ENCODE measurements at places on chromosomes 16 and 17.

DNA sequence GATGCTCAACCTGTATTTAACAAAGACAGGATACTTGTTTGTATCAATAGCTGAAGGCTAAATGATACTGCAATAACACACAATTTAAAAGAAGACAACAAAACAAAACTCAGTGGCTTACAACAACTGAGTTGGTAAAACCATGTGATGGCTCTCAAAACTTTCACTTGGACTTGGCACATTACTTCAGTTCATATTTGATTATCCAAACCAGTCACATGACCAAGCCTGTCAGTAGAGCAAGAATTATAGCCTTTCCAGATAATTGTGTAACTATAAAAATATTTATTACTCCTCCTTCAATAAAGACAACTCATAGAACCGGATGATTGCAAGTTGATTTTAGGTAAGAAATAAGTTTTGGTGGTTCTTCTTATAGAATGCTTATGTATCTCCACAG, 56.8 kb downstream of the NQO1 start:
- DNase-seq = no peak

- no peak for DNase-seq
Measured at GRCh38 chr16:68234188-68235107, 1.5 kb downstream of the ESRP2 start.

- no peak for DNase-seq
Measured at GRCh38 chr16:66508248-66508913, 41.5 kb downstream of the TK2 start.

DNA sequence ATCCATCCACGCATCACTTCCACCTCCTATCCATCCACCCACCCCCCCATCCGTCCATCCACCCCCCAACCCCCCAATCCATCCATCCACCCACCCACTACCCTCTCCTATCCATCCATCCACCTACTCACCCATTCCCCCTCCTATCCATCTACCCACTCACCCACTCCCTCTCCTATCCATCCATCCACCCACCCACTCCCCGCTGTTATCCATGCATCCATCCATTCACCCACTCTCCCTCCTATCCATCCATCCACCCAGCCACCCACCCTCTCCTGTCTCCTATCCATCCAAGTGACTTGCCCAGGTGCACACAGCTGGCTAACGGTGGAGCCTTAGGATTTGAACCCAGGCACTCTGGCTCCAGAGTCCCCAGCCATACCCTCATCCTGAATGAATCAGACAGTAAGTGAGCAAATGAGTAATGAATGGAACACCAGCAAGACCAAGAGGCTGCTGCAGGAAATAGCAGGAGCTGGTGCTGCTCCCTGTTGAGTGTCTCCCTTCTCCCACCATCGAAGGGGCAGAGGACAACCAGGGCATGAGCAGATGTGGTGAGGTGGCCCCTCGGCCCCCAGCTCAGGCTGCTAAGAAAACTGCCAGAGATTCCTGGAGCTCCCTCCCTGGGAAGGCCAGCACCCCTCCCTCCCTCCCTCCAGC, 62.5 kb downstream of the LITAF start:
- no peak for DNase-seq

DNA sequence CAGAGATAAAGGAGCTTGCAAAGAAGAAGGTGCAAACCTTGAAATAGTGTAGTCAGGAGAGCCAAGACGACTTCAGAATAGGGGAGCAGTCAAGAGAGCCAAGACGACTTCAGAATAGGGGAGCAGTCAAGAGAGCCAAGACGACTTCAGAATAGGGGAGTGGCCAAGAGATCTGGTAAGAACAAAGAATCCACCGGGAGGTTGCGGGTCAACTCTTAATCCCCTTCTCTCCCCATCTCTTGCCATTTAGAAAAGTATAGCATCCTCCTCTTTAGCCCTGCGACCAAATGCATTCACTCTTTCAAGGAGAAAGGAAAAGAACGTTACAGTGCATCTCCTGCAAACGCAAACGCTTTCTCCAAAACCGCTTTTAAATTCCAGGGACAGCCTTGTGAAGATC, 713 bp downstream of the KNOP1 start:
- DNase-seq = no peak

DNA sequence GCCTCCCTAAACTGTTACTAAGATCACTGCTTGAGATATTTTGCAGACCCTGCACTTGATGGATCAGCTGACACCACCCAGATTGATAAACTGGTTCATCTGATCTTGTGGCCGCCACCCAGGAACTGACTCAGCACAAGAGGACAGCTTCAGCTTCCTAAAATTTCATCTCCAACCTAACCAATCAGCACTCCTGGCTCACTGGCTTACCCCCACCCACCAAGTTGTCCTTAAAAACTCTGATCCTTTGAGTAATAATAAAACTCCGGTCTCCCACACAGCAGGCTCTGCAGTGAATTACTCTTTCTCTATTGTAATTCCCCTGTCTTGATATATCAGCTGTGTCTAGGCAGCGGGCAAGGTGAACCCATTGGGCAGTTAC, 174.8 kb downstream of the UTP18 start:
- DNase-seq = no peak

- no peak for DNase-seq
Measured at GRCh38 chr17:9223531-9223930, 202.2 kb downstream of the NTN1 start.

GRCh38 chr17:21171309-21171922, 42.5 kb downstream of the TMEM11 start:
- no peak for DNase-seq

DNA sequence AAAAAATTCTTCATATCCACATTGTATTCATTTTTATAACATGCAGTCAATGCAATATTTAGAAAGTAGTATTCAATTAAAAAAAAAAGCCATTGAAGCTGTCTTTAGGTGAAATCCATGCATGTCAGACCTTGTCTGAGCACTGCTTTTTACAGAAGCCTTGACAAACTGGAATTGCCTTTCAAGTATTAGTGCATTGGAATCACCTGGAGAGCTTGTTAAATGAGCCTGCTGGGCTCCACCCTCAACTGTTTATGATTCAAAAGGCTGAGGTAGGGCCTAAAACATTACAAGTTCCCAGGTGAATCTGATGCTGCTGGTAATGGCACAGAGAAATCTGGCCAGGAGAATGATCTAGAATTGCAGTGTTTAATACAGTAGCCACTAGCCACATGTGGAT, 85.8 kb downstream of the HIC1 start:
- DNase-seq = no peak

GRCh38 chr17:75849279-75849646, 5.1 kb upstream of the UNC13D start:
- no peak for DNase-seq

- no peak for DNase-seq
Measured at GRCh38 chr17:18111330-18111971, 2.9 kb downstream of the MYO15A start.

DNA sequence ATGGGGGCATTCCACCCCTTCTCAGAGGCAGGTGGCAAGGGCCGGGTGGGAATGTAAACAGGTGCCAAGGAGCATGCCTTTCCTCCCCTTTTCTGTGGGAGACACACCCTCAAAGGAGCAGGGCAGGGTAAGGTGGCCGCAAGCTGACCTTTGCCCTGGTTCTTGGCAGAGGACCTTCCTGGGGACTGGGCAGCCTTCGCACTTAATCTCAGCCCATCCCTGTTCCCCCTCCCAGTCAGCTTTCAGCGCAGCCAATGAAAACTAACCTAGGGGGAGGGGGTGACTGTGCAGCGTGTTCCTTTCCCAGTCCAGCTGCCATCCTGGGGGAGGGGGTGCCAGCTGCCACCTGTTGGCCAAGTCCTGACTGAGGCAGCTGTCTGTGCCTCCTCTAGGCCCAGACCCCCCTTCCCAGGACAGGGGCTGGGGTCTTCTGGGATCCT, 2.8 kb downstream of the TRAF4 start:
- DNase-seq = no peak

DNA sequence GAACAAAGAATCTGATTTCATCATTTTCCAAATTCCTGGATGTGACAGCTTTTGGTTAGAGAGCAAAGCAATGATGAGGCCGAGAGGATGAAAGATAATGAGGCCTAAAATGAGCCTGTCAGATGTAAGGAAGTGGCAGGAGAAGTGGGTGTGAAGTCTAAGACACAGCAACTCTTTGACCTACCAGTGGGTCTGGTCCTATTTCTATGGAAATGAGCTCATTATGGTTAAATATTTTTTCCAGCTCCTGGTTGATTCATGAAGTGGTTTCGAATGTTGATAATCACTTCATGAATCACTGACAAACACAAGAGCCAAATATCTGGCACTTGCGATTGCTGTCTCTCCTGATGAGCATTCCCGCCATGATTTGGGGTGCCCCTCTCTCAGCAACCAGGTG, 273.3 kb upstream of the CDH5 start:
- DNase-seq = no peak

- DNase-seq = no peak
Measured at GRCh38 chr17:34245351-34245905, 9.7 kb upstream of the CCL2 start.

- no peak for DNase-seq
Measured at GRCh38 chr16:57140931-57141668, 44.7 kb downstream of the PSME3IP1 start.

DNA sequence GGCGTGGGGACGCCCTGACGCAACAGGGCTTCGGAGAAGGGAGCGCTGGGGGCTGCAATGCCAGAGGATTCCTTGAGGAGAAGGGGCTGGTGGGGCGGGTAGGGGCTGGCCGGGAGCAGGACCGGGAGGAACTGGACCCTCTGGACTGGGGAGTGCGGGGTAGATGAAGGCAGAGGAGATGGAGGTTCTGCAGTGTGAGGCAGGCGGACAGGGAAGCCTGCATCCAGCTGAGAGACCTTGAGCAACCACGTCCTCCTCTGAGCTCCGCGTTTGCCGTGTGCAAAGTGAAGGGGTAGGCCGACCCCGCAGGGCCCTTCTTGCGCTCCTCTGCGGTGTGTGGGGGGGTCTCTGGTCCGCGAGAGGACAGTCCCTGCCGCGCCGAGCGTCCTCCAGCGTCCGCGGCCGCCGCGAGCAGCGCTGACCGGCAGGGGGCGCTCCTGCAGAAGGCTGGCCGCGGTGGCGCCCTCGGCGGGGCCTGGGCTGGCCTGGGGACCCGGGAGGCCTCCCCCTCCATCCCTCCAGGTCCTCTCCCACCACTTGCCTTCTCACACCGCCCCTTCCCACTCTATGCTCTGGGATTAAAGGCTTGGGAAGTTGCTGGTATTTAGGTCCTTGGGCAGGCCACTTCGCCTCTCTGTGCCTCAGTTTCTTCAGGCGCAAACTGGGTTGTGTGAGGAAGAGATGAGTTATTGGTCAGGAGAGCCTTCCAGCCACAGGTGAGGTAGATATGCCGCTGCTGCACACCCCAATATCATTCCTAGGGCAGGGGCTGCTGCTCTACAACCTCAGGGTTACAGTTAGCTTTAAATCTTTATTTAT, 9.6 kb upstream of the WNT9B start:
- no peak for DNase-seq

DNA sequence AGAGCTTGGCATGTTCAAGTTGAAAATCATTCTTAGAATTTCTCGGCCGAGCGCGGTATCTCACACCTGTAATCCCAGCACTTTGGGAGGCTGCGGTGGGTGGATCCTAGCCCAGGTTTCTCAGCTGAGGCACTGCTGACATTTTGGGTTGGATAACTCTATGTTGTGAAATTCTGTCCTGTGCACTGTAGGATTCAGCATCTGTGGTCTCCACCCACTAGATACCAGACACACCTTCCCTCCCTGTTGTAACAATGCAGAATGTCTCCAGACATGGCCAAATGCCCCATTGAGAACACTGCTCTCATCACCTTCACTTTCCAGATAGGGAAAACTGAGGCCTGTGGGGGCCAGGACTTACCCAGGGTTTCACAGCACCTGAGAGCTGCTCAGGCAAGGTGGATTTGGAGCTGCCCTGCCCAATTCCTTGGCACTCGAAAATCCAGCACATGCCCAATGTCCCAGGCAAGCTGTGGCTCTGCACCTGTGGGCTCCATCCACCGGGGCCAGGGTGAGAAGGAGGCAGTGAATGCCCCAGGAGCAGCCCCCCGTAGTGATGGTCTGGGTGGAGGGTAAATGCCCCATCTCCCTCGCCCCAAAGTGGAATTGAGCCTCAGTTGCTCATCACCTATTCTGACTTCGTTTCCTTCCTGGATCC, 20.2 kb upstream of the TVP23A start:
- no peak for DNase-seq

DNA sequence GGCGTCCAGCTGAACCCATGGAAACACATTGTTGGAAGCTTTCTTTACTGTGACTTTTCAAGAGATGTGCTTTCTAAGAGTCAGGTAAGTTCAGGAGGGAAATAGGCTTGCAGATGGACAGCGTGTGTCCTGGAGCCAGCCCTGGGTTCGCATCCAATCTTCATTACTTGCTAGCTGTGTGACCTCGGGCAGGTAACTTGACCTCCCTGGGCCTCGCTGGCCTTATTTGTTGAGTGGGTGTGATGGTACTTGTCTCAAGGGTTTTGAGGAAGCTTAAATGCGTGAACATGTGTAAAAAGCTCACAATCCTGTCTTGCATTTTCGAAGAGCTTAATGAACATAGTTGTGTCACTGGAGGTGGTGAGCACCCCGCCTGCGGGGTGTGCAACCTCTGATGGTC, 11.8 kb downstream of the ADGRG1 start:
- no peak for DNase-seq

DNA sequence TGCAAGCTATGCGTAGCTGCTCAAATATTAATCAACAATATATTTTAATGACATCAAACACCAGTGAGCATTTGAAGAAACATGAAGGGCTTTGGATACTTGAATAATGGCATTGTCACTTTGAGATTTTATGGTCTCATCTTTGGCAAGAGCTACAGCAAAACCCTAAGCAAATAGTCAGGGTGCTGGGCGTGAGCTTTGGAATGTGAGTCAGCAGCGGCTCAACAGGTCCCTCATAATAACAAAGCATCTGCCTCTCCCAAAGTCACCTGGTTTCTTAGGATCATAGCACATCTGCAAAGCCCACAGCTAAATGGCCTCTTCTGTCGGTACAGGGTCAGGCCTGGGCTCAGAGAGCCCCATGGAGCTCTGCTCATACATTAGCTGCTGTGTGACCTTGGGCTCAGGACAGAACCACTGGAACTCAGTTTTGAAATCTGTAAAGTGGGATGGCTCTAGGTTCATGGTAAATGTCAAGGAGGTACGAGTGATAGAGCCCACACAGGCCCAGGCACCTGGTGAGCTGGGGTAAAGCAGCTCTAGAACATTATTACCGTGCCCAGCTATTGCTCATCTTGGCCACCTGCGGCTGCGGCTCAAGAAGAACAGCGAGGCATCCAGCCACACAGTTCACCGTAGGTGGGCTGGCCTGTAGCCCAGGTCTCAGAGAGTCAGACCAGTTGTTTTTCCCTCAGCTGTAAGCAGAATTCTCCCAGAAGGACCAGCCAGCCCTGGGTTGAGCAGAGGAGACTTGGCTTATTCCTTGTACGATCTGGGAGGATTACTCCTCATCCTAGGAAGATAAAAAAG, 544.5 kb upstream of the CDH11 start:
- DNase-seq = no peak

DNA sequence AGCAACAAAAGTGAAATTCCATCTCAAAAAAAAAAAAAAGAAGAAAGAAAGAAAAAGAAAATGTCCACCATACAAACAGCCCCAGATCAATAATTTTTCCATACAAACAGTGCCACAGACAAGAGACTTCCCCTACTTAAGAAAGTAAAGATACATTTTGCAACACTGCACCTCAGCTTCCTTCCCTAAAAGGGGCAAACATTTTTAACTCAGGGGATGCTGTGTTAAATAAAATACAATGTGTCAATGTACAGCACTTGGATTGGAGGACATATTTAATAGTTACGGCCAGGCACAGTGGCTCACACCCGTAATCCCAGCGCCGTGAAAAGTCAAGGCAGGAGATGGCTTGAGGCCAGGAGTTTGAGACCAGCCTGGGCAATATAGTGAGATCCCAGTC, 22.3 kb downstream of the MYH11 start:
- DNase-seq = no peak

All from esophagus squamous epithelium (tissue), 5 donors.